Activated T-cell treated with anti-CD3 and anti-CD28 coated beads, Interleukin-2, amount 50 U/mL, for 24 hours (primary cell): ENCODE measurements at places on chromosomes 5 and 9.

- H3K36me3 ChIP-seq = peaks cover 18% of the 10 kb centered on the region
- H3K4me1 ChIP-seq = peaks cover 87% of the 10 kb centered on the region
- DNase-seq = no peak
- H3K27ac ChIP-seq = peak overlapping the region; percentile 90
- no peaks in the 10 kb centered on the region for H3K27me3 ChIP-seq
Observed at GRCh38 chr5:50699737-50700136, 33.3 kb downstream of the PARP8 start.

DNA sequence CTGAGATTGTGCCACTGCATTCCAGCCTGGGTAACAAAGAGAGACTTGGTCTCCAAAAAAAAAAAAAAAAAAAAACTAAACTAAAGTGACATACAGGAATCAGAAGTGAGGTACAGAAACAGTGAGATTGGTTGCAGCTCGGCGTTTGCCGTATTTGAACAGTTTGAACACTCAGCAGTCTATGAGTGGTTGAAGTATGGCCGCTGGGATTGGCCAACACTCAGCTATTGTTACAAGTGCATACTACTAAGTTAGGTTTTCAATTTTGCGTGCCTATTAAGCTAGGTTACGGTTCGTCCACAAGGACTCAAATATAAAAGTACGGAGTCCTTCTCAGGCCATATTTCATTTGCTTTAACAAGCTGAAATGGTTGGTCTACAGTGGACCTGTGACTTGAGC, 3.3 kb upstream of the TSC1 start:
- peaks cover 9% of the 10 kb centered on the region for H3K36me3 ChIP-seq
- H3K4me3 ChIP-seq = no peak overlapping the region
- peaks cover 17% of the 10 kb centered on the region for H3K4me1 ChIP-seq

DNA sequence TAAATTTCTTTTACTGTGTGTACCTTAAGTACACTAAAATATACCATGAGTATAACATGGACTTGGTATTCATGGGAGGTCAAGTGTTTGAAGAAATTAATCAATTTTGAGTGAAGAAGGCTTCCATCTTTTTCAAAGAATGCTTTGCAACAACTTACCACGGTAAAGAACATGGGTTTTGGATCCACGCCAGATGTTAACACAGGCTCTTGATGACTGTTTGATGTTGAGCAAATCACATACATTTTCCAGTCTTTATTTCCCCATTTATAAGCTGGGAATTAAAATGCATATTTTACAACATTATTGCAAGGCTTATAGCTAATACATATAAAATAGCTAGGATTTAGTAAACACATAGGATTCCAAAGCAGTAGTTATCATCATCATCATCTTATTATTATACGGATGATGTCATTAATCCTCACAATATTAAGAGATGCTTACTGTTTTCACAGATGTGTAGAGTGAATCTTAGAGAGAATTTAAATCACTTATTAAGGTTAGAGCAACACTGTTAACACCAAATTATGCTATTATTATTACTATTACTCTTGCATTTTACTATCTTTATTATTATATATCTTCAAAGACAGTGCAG, 362.0 kb downstream of the PRELID2 start:
- DNase-seq = no peak
- no peak overlapping the region for H3K4me3 ChIP-seq
- no peak overlapping the region for H3K27ac ChIP-seq
- no peaks in the 10 kb centered on the region for H3K27me3 ChIP-seq

DNA sequence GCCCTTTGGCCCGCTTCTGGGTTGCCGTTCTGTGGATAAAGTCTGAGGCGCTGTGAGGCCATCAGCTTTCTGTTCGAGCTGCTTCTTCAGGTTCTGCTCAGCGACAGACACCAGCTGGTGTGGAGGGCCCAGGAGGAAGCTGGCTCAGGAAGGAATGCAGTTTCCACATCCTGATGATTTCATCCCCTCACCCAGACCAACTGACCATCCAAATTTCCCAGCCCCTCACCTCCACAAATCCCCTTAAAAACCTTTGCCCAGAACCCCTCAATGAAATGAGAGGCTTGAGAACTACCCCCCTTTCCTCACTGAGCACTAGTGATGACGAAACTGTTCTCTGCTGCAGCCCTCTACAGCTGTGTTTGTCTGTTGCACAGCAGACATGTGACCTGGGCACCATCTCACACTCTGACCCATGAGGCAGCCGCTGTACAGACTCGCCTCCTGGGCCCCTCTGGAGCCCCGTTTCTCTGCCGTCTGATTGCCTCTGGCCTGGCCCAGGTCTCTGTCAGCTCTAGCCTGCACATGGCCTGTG, 45.4 kb downstream of the SPATA31C2 start:
- no peaks in the 10 kb centered on the region for H3K4me1 ChIP-seq
- H3K27me3 ChIP-seq = peaks cover 18% of the 10 kb centered on the region
- no peaks in the 10 kb centered on the region for H3K36me3 ChIP-seq
- no peak overlapping the region for H3K27ac ChIP-seq
- no peak for DNase-seq

DNA sequence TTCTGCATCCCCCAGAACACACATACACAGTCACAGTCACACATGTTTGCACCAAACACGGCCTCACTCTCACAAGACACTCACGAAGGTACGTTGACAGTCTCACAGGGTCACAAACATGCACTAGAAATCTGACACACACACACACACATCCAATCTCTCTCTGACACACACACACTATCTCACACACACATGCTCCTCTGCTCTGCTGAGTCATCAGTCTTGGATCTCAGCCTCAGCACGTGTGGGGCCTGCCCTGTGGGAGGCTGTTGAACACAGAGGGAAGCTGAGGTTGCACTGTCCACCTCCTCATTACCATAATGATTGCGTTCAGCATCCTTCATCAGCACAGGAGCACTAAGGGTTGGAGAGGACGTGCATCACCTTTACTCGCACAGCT, 188.8 kb downstream of the MTRR start:
- no peaks in the 10 kb centered on the region for H3K36me3 ChIP-seq
- no peaks in the 10 kb centered on the region for H3K27me3 ChIP-seq
- no peaks in the 10 kb centered on the region for H3K4me1 ChIP-seq
- no peak overlapping the region for H3K4me3 ChIP-seq

DNA sequence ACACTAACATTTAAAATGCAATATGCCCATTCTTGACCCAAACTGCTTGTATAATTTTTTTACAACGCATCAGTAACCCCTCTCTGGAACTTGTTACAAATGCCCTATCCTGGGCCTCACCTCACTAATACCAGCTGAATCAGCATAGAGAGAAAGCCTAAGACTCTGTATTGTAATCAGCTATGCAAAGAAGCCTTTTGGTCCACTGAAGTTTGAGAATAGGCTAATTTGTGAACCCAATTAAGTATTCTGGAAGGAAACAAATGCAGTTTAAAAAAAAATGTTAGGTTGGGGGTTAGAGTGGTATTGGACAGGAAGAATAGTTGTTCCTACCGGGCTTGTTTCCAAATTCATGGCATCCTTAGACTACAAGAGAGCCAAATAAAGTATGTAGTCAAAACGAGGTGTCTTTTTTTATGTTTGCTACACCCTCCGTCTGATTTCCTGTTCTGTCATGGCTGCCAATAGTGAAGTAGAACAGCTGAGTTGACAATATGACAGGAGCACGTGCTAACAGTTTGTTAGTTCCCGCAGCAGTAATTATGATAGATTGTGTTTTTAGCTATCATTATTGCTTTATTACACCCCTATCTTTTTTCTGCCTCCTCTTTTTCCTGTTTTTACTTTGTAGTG, 1048.7 kb upstream of the NUDT12 start:
- no peaks in the 10 kb centered on the region for H3K4me1 ChIP-seq
- no peaks in the 10 kb centered on the region for H3K36me3 ChIP-seq
- H3K27ac ChIP-seq = no peak overlapping the region
- H3K27me3 ChIP-seq = no peaks in the 10 kb centered on the region
- H3K4me3 ChIP-seq = no peak overlapping the region

GRCh38 chr5:88374391-88374790, 105.7 kb upstream of the TMEM161B start:
- H3K36me3 ChIP-seq = no peaks in the 10 kb centered on the region
- H3K4me3 ChIP-seq = no peak overlapping the region
- H3K27ac ChIP-seq = no peak overlapping the region
- DNase-seq = no peak

- H3K27ac ChIP-seq = no peak overlapping the region
- no peak for DNase-seq
- no peak overlapping the region for H3K4me3 ChIP-seq
- no peaks in the 10 kb centered on the region for H3K36me3 ChIP-seq
- H3K27me3 ChIP-seq = no peaks in the 10 kb centered on the region
- H3K4me1 ChIP-seq = no peaks in the 10 kb centered on the region
Observed at GRCh38 chr5:16064135-16064893, 115.3 kb downstream of the MARCHF11 start.

GRCh38 chr9:36479101-36479500, 79.0 kb upstream of the RNF38 start:
- H3K36me3 ChIP-seq = peaks cover 19% of the 10 kb centered on the region
- peaks cover 37% of the 10 kb centered on the region for H3K4me1 ChIP-seq
- H3K4me3 ChIP-seq = no peak overlapping the region
- DNase-seq = no peak

DNA sequence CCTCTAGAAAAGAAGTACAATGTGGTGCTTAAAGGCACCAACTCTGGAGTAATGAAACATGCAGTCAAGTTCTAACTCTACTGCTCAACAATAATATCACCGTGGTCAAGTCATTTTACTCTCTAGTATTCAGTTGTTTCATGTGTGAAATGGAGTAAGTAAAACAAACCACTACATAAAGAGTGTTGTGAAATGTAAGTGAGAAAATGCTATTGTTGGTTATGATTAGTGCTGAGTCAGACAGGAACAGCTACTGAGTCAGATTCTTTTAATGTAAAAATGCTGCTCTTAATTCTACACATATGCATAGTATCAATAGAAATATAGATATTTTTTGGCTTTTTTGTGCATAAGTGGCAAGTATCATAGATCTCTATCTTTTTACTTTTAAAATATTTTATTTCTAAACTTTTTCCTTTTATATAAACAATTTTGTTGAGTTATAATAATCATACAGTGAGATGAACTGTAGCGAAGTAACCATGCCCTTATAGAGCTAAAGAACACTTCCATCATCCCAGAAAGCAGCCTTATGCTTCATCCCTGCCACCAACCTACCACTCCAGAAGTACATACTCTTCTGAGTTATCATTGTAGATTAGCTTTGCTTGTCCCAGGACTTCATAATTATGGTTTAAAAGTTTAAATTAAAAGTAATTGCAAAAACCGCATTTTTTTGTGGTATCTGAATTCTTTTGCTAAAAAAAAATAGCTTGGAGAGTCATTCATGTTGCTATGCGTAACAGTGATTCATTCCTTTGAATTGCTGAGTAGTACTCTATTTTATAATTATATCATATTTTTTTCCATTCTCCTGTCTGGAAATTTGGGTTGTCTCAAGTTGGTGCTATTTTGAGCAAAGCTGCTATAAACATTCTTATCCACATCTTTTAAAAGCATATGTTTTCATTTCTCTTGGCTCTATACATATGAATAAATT, 548.2 kb upstream of the CLINT1 start:
- peaks cover 2% of the 10 kb centered on the region for H3K36me3 ChIP-seq
- no peaks in the 10 kb centered on the region for H3K27me3 ChIP-seq
- no peak overlapping the region for H3K27ac ChIP-seq
- H3K4me1 ChIP-seq = peaks cover 12% of the 10 kb centered on the region

DNA sequence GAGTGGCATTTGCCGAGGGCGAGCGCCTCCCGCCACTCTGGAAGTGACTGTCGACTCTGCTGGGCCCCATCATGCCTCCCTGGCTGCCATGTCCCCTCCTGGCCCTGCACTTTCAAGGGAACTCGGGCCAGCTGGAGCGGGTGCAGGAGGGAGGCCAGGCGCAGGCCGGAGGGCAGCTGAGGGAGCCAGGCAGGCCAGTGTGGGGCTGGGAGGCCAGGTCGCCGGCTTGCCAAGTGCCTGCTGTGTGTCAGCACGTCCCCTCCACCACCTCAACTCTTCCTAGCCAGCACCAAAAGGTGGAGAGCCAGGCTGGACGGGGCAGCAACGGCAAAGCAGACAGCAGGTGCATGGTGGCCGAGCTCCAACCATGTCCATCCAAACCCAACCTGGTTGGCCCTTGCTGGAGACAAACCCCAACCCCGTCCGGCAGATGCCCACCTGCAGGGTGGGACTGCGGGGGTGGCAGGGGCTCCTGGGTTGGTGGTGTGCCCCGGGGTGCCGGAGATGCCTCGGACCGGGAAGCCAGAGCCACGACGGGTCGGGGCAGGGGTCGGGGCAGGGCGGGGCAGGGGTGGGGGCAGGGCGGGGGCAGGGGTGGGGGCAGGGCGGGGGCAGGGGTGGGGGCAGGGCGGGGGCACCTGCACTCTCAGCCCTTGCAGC, 36.5 kb upstream of the EGFL7 start:
- peaks cover 3% of the 10 kb centered on the region for H3K4me1 ChIP-seq
- no peak overlapping the region for H3K4me3 ChIP-seq
- H3K27ac ChIP-seq = no peak overlapping the region
- peaks cover 16% of the 10 kb centered on the region for H3K27me3 ChIP-seq

DNA sequence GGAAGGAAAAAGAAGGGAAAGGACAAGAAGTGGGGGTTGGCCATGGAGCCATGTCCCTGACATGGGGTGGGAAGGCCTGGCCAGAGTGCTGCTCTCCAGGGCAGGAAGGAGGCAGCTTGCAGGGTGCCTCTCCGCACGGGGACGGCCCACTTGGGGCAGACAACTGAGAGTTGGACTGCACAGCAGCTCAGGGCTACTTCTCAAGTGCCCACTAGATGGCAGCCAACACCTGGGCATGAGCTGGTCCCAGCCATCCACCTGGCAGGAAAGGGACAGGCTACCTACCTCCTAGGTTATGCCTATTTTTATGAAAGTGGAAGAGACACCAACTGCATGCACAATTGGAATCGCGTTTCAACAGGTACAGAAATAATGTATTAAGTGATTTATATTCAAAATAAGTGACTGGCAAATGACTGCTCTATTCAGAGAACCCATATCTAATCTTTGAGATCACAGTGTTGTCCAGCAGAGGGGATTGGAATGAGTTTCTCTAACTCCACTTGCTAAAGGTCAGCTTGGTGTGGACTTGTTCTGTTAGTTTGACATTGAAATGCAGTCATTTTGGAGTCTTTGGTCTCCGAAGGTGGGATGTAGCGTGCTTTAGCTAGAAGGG, 113.4 kb downstream of the SYK start:
- no peaks in the 10 kb centered on the region for H3K36me3 ChIP-seq
- H3K27ac ChIP-seq = no peak overlapping the region
- peaks cover 7% of the 10 kb centered on the region for H3K4me1 ChIP-seq
- peak; percentile 79 for DNase-seq

DNA sequence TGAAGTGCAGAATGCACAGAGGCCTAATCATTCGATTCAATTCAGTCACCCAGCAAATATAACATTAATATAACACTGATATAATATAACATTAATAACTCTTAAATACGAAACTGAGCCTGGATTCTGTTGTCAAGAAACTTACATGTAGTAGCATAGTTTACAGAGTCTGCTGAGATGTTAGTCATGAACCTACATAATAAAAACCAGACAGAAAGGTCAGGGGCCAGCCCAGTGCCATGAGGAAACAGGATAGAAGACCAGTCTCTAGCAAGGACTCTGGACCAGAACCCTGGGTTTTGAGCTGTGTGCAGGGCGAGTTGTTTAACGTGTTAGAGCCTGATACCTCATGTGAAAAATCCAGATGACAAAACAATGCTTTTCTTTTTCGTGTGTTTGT, 234.7 kb downstream of the NR2F1-AS1 start:
- no peak for DNase-seq
- no peaks in the 10 kb centered on the region for H3K4me1 ChIP-seq
- no peak overlapping the region for H3K27ac ChIP-seq
- H3K27me3 ChIP-seq = peaks cover 2% of the 10 kb centered on the region
